ENCODE measurements at places on chromosomes 12 and 14.

- DNase-seq, result no peak
Measured at GRCh38 chr12:68336889-68337303, 4.7 kb upstream of the MDM1 start.

GRCh38 chr14:65335411-65335947 lies 77.1 kb upstream of the FUT8 start:
- DNase-seq, result no peak

DNA sequence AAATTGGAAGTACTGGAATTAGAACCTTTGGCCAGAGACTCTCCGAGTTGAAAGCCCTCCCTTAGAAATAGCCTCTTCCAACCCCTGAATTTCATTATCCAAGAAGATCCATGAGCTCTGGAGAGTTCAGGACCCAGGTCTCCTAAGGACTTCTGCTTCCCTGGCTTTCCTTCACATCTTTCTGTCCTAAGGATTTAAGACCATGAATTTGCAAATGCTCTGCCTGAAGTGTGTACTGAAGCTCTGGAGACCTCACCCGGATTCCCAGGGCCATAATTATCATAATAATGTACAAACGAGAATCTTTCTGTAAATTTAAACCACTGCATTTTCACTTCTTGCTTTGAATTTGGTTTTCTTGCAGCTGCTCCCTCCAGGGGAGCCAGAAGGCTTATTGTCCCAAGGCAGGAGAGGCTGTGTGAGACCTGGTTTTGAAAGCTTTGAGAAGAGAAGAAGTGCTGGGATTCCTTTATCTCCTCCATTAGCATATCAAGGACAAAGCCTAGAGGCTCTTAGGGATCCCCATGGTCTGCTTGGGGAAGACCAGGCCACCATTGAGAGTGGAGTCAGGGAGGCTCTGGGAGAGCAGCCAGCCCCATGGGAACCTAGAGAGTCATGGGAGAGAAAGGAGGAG lies 41.1 kb downstream of the GLRX5 start:
- no peak for DNase-seq

GRCh38 chr14:64728106-64728505 lies 23.9 kb downstream of the PLEKHG3 start:
- DNase-seq, result no peak

DNA sequence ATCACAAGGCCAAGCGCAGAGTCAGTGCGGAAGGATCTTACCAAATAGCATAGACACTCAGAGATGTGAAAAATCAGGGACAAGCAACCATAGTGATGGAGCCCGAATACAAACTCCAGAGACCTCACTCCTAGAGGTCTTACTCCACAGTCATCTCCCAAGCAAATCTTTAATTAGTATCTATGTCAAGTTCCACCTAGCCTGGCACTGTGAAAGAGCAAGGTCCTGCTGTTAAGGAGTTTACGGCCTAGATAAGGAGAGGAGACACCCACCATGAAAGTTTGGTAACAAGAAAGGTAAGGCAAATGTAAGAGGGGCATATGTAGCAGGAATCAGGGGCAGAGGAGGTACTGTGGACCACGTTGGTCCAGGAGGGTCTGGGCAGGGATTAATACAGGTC lies 7.4 kb upstream of the PLEKHG6 start:
- no peak for DNase-seq

DNA sequence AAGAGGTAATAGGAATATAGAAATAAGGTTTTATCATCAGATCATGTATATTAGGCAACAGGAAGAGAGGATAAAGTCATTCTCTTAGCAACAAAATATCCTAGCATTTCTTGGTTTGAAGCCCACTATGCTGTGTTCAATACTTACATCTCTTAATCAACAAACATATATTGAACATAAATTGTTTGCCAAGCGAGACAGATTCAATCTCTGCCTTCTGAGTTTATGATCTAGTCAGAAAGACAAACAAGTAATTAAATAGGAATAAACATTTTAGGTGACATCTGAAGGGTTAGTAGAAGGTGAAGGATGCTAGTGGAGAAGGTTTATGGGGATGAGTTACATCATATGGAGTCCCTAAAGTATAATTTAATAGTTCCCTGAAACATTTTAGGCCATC lies 54.8 kb downstream of the PPHLN1 start:
- DNase-seq, result no peak

DNA sequence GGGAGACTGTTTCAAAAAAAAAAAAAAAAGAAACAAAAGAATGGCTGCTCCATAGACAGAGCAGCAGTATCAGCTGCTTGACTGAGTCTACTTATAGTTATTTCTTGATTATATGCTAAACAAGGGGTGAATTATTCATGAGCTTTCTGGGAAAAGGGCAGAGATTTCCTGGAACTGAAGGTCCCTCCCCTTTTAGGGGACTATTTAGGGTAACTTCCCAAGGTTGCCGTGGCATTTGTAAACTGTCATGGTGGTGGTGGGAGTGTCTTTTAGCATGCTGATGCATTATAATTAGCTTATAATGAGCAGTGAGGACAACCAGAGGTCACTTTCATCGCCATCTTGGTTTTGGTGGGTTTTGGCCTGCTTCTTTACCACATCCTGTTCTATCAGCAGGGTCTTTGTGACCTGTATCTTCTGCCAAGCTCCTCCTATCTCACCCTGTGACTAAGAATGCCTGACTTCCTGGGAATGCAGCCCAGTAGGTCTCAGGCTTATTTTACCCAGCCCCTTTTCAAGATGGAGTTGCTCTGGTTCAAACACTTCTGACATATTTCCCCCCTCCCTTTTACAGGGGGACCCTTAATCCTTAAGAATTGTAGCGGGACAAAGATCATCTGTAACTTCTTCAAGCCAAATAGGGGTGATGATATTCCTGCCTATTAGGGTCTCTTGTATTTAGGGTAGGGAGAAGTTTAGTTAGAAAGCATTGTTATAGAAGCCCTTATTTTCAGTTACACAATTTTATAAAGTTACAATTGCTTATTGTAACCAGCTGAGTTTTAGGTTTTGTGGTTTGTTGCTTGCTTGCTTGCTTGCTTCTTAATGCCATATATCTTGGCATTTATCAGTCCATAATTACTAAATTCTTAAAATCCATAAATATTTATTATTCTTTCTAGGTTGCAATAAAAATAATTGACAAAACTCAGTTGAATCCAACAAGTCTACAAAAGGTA lies 42.5 kb downstream of the MARK3 start:
- DNase-seq, result no peak
